ENCODE measurements at places on chromosomes 3 and 15. TPM values are rescaled to one million over a fixed set of nuclear protein-coding genes. Genes with fewer than 3 reads are reported as not detected.

The CTDSPL gene
- polyA plus RNA-seq, result 30.2 TPM

The ANKRD34C gene
- polyA plus RNA-seq, result 0.48 TPM

The GRK7 gene
- not detected for polyA plus RNA-seq

The ADGRG7 gene
- polyA plus RNA-seq, result not detected

The GABRR3 gene
- polyA plus RNA-seq, result not detected

The SERPINI1 gene
- polyA plus RNA-seq, result 85.7 TPM

The CYP8B1 gene
- polyA plus RNA-seq, result 0.09 TPM

The SNX22 gene
- 33.0 TPM for polyA plus RNA-seq

The CKMT1B gene
- 120 TPM for polyA plus RNA-seq

The TMEM45A gene
- 20.4 TPM for polyA plus RNA-seq

The ZKSCAN7 gene
- polyA plus RNA-seq, result 9.6 TPM

The CLDN16 gene
- 0.41 TPM for polyA plus RNA-seq

The ITPKA gene
- 1.8 TPM for polyA plus RNA-seq

The ATP13A4 gene
- polyA plus RNA-seq, result 45.2 TPM

The CSPG5 gene
- polyA plus RNA-seq, result 338 TPM

The GOLGA8N gene
- polyA plus RNA-seq, result 13.5 TPM

The FGD5 gene
- 14.3 TPM for polyA plus RNA-seq

The ANKRD63 gene
- polyA plus RNA-seq, result 0.30 TPM

The MST1R gene
- 2.5 TPM for polyA plus RNA-seq

The FBXW12 gene
- 1.5 TPM for polyA plus RNA-seq

The KLHL24 gene
- 26.2 TPM for polyA plus RNA-seq

The CPNE4 gene
- 20.5 TPM for polyA plus RNA-seq

The TAMM41 gene
- polyA plus RNA-seq, result 22.4 TPM

The C2CD4B gene
- 2.1 TPM for polyA plus RNA-seq

The NTRK3 gene
- 68.1 TPM for polyA plus RNA-seq

The CLDN18 gene
- 1.3 TPM for polyA plus RNA-seq

The WNT5A gene
- 23.2 TPM for polyA plus RNA-seq

The PRR20G gene
- polyA plus RNA-seq, result not detected

The SUSD5 gene
- 4.9 TPM for polyA plus RNA-seq

The CCR2 gene
- not detected for polyA plus RNA-seq

All from spinal cord (tissue), 10 donors.